ENCODE measurements at places on chromosomes 1 and 21. TPM values are rescaled to one million over a fixed set of nuclear protein-coding genes. Genes with fewer than 3 reads are reported as not detected.

LCE5A gene
- not detected for total RNA-seq

CYP4A11 gene
- total RNA-seq: not detected

BMP8B gene
- total RNA-seq: not detected

LMX1A gene
- not detected for total RNA-seq

ZZZ3 gene
- 43.5 TPM for total RNA-seq

IL10RB gene
- total RNA-seq: 8.4 TPM

CASZ1 gene
- total RNA-seq: 87.3 TPM

FAM3B gene
- not detected for total RNA-seq

DEPDC1 gene
- total RNA-seq: 37.6 TPM

CAPN9 gene
- total RNA-seq: 0.18 TPM

LRRC38 gene
- not detected for total RNA-seq

DAB1 gene
- total RNA-seq: 26.6 TPM

ORC1 gene
- 2.2 TPM for total RNA-seq

ZNF281 gene
- total RNA-seq: 17.0 TPM

ALG14 gene
- total RNA-seq: 4.1 TPM

- peak; percentile 74 for DNase-seq
These were observed 22.4 kb upstream of the ARHGAP29 start for GRCh38 chr1:94259635-94260289.

DNA sequence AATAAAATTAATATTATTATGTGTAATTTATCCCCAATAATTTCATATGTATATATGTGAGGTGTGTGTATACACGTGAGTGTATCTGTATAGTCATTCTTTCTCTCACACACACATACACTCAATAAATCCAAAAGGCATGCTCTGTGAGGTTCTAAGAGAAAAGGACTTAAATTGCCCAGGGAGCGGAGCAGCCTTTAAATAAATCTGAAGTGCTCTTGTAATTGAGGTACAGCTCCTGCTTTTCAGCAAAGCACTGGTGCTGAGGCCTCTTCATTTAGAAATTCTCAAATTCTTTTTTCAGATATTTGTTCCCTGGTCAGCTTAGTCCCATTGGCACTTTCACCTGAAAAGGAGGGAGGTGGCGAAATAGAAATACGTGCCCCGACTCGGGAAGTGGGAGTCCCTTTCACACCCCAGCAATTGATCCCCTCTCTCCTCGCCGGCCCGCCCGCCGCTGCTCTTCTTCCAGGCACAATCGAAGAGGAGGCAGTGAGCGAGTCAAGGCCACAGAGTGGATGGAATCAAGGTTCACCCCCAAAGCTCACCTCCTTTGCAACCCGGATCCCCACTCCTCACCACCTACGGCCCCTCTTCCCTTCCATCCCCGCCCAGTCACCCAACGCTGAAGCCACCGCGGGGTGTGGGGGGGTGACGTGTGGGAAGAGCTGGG, 944 bp downstream of the PLPPR5 start:
- peak; percentile 11 for DNase-seq

DNA sequence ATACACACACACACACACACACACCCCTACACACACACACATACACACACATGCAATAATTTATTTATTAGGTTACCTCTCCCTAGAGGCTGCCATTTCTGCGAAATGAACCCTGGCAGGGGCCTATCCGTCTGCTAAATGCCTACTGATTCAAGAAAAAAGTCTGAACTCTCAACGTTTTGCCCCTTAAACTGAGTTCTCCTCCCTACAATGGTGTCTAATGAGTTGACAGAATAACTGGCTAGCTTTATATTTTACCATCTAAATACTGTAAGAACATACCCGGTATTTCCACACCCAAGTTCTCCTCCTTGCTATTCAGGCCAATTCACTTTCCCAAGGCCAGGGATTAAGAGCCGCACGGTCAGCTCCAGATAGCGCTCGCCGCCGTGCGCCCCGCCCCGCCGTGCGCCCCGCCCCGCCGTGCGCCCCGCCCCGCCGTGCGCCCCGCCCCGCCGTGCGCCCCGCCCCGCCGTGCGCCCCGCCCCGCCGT, 339 bp upstream of the RNPC3 start:
- peak; percentile 76 for DNase-seq

DNA sequence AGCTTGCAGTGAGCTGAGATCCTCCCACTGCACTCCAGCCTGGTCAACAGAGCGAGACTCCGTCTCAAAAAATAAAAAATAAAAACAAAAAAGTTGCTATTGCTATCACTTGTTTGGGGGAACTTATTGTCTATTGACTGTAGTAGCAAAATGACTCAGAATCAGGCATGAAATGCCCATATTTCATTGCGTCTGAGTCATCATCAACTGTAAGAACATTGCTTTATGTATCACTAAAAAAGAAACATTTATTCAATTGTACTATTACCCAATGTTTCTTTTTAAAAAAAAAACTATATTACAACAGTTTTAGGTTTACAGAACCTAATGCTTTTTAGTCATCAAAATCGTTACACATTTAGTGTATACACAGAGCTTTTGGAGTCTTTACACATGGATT, 91.0 kb upstream of the FMN2 start:
- no peak for DNase-seq

GRCh38 chr21:35011681-35012080, 37.4 kb downstream of the RUNX1 start:
- DNase-seq: no peak

- no peak for DNase-seq
These were observed 360.2 kb upstream of the PTBP2 start for GRCh38 chr1:96361271-96361856.

GRCh38 chr1:158101927-158102326, 78.8 kb upstream of the CD1D start:
- DNase-seq: no peak

DNA sequence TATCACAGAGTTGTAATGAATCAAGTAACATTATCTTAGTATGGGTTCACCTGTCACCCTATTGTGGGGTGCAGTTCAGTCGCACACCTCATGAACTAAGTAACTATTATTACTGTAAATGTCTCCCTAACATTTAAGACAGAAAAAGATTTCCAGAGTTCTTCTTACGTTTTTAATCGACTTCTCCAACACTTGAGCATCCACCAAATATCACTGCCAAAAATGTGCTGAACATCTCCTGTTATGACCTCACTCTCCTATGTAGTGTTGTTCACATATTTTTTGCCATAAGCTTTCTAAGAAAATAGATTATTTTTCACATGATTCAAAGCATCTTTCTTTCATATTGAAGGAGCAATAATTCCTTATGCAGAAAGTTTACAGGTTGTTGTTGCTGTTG, 1.3 kb downstream of the TTLL7 start:
- DNase-seq: no peak

DNA sequence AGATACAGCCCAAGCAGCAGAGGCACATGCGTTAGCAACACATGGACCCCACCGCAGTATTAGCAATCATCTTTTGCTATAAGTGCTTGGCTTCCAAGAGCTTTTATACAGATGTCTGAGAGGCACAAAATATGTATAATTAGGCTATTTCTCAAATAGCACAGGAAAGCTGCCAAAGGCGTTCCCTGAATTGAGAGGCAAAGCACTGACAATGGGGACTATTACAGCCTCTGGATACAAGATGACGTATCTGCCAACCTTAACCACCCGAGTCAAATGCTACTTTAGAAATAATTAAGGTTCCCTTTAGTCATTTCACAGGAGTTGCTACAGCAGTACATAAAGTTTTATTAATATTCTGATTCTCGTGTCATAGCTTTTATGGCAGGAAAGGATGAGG, 6.4 kb downstream of the STMN1 start:
- DNase-seq: no peak

- DNase-seq: no peak
These were observed 82.8 kb upstream of the KCNE2 start for GRCh38 chr21:34280959-34281358.

- no peak for DNase-seq
These were observed 7.1 kb downstream of the ZYG11B start for GRCh38 chr1:52733368-52733767.

DNA sequence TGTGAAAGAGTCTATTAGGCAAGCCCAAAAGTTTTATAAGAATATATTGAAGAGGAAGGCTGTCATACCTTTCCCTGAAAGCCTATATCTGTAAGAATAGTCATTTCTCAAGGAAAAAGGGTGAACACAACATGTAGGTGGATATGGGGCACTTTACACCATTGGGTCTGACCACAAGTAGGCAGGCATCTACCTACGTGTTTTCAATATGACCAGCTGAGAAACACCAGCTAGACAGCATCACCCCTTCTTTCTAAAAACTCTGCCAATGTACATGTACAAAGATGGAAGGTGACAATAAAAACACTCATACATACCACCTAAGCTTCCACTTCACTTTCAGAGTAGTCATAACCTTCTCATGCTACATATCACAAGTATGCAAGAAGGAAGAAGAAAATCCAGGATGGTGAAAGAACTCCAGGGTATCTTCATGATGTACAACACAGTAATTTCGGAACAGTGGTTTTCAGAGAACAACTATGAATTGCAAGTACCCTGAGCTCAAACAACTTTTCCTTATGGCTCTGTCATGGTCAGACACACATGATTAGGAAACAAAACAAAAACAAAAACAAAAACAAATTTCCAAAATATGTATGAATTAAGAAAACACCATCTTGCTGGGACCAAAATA, 98.5 kb upstream of the ADGRL2 start:
- no peak for DNase-seq

DNA sequence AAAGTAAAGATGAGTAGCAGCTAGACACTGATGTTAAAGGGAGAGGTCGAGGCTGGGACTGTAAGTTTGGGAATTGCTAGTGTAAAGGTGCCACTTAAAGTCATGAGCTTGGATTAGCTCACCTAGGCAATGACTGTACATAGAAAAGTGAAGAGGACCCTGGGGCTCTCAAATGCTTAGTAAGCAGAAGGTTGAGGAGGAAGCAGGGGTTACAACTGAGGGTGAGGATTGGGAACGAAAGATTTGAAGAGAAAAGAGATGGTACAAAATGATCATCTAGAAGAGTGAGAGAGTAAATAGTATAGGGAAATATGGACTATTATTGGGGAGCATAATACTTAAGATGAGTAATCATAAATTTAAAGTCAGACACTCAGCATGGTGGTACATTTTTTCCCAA, 63.1 kb upstream of the TNFSF4 start:
- DNase-seq: no peak

DNA sequence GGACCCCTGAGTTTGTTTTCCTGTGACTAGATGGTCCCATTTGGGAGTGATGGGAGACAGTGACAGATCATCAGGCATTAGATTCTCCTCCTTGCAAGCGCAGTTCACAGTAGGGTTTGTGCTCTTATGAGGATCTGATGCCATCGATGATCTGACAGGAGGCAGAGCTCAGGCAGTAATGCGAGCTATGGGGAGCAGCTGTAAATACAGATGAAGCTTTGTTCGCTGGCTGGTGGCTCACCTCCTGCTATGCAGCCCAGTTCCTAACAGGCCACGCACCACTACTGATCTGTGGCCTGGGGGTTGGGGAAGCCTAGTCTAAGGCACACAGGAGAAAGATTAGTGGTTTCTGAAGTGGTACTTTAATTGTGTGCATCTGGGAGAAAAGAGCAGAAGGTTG, 7.1 kb upstream of the PLPP3 start:
- DNase-seq: no peak

Measured in cardiac muscle cell (in vitro differentiated cells and primary cell).